ENCODE measurements at places on chromosomes 6 and 20.

- DNase-seq = no peak
Observed at GRCh38 chr20:23488996-23489395, 1.9 kb upstream of the CST8 start.

DNA sequence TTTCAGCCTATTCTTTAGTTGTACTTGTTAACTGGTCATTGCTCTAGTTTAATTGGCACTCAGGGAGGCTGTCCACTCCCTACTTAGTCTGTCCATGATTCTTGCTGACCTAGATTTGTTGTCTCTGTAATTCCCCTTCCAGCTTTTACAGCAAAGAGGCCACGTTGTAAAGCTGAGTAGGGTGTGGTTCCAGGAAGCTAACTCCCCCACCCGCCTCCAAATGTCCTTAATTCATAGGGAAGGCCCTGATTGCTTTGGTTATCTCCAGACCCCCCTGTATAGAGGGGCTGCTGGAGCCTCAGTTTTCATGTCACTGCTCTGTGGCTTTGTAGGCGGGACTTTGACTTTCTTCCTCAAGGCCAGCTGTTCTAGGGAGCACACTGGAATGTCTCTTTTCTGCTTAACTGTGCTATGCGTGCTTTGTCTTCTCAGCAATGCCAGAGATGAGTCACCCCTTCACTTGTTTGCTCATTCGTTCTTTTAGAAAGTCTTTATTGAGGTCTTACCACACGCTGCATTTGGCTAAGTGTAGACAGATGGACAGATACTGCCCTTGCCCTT, 175.1 kb upstream of the JAG1 start:
- DNase-seq = no peak

DNA sequence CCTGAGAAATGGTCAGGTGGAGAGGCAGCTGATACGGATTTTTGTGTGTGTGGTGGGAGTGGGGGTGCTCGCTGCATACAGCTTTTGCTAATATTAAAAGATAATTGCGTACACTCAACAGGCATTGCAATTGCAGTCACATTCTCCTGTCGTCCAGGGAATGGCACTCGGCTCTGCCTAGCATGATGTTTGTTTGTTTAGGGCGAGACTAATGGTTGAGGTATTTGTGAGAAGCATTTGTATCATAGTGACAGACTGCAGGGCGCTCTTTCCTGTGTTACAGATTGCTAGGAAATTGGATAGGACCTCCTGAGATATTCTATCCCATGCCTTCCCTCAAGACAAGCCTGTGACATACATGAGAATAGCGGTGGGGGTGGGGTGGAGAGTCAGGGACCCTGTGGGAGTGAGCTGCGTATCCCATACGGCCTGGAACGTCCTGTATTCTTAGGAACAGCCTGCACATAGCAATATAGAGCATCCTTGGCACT, 207.4 kb downstream of the SOX4 start:
- no peak for DNase-seq

GRCh38 chr20:57611586-57612311, 8.5 kb downstream of the ZBP1 start:
- no peak for DNase-seq

DNA sequence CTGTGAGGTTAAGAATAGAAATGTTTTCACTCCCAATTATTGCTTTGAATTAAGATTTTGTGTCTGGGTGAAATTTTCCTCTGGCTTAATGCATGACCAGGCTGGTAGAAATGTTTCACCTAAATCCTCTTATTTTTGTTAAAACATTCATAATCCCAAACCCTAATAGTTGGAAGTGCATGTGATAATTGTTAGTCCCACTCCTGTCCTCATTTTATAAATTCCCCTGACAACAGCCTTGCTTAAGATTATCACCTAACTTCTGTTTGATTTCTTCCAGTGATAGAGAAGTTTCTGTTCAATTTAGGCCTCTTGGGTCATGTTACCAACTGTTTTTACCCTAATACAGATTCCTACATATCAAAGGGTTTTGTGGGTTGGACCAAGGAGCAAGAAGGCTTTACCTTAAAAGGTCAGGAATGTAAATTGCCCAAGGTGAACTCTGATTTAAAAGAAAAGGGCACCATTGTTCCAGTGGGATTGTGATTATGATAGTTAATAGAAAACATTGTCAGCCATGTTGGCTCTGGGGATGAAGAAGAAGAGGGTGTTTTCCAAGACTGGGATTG, 158.7 kb upstream of the CENPW start:
- DNase-seq = no peak

- no peak for DNase-seq
Observed at GRCh38 chr6:36852481-36853147, 13.4 kb upstream of the CPNE5 start.

GRCh38 chr20:9359561-9360308, 154.7 kb upstream of the LAMP5 start:
- DNase-seq = no peak

DNA sequence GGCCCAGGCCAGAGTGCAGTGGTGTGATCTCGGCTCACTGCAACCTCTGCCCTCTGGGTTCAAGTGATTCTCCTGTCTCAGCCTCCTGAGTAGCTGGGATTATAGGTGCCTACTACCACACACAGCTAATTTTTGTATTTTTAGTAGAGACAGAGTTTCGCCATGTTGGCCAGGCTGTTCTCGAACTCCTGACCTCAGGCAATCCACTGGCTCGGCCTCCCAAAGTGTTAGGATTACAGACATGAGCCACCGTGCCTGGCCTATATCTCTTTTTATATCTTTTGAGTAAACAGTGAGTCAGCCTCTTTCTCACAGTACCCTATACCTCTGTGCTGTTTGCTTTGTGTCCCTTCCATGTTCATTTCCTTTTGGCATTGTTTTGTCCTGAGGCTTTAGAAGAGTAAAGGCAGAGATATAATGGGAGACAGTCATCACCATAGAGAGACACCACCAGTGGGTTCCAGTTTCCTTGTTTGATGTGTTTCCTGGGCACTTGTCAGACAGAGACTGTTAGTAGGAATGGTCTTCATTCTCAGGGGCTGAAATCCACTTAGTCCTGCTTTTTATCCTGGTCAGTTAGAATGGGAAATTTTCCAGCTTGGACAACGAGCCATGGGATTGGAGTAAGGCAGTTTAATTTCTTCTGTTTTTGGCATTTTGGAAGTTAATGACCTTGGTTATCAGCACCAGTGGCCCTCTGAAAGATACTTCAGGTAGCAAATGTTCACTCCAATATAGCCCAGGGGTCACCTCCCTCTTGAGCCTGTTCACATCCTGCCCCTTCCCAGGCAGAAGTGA, 32.2 kb upstream of the ASXL1 start:
- no peak for DNase-seq

DNA sequence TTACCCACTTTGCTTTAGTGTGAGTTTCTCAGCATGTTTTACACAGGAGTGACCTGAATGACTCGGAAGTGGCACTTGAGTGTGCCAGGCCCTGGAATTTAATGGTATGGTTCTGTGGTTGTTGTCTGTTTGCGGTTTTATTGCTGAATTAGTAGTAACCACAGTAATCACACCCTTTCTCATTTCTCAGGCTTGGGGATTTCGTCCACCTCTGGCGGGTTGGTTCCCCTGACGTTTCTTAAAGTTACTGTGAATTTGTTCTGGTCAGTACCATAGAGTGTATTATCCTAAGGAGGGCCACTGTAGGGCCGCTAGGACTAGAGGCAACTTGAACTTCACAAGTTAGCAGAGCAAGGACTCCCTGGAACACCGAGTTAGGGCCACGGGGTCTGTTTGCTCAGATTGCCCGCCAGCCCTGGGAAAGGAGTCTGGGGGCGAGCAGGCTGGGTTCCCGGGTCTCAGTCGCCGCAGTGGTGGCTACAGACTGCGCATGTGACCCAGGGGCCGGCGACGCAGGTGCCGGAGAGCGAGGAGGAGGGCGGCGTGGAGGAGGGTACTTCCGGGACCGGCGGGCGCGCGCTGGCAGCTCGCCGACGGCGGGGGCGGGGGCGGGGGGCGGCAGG, 546 bp upstream of the KLHL32 start:
- DNase-seq = no peak

- no peak for DNase-seq
Observed at GRCh38 chr6:155093430-155093829, 98.3 kb downstream of the TIAM2 start.

DNA sequence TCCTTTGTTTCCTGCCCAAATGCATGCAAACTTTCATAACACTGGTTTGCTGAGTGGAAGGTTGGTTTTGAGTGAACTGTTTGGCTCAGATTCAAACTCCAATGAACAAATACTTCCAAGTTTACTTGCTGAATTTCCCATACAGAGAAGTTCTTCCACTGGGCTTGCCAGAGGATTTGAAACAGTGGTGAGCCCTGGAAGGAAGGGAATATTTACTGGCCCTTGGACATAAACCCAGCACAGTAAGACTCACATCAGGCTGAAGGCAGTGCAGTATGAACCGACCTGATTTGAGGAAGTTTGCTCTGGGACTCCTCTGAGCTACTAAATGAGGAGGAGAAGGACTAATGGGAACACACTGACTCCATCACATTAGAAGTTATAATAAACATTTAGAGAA, 3.8 kb downstream of the TRAF3IP2 start:
- DNase-seq = no peak

DNA sequence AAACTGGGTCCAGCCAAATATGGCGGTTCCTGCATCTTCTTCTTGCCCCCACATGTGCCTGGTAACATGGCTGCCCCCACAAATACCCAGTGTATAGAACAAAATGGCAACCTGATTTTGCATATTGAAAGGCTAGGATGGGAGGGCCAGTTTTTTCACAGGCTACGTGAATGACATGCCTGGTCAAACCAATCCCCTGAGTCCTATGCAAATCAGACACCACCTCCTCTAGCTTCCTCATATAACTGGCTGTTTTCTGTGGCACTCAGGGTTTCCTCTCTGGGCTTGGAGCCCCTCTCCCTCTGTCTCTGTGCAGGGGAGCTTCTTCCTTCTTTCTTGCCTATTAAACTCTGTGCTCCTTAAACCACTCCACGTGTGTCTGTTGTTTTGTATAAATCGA, 372.1 kb downstream of the KIF16B start:
- no peak for DNase-seq

- no peak for DNase-seq
Observed at GRCh38 chr20:21322921-21323331, 19.8 kb downstream of the XRN2 start.

- no peak for DNase-seq
Observed at GRCh38 chr20:31838646-31839292, 6.6 kb downstream of the FOXS1 start.

- no peak for DNase-seq
Observed at GRCh38 chr20:21016751-21017150, 89.4 kb downstream of the LINC00237 start.

DNA sequence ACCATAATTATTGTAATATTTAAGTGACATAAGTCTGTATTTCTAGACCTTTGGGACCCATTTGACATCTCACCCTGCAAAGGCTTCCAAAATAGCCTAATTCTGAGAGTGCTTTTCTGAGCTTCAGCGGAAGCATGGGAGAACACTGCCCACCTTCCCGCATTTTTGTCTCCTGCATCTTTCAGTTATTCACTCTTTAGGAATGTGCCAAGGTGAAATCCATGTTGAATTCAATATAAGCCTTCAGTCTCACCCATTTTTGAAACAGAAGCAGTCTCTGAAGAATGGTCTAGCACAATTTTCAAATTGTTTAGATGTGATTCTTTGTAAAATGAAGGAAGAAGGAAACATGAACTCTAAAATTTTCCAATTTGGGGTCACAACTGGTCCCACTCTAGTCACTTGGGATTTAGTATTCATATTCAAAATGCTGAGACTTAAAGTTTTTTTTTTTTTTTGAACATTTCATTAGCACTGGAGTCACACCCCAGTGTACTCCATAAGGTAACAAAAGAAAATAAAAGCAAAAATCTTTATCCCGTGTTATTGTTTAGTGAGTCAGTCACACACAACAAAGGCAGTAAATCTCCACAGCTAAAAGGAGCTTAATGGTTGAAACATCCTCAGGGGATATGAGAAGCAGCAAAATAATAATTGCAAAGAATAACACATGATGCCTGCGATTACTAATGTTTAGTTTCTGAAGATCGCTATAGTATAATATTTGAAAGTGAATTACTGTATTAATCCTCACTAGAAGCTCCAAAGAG, 479.9 kb upstream of the BTBD3 start:
- DNase-seq = no peak

DNA sequence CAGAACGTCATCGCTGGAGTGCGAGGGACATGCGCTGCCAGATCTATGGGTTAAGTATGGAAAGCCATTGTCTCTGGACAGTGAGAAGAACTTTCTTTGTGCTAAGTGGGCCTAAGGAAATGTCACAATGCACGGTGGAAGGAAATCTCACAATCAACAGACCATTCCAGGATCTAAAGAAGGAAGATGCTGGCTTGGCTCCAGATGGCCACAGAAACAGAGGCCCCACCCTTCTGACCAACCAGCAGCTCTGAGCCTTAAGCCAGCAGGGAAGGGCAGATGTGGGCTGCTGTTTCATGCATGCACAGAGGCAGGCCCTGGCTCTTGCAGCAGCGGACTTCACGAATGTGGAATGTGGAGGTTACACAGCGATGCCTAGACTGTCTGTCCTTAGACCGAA, 156.3 kb downstream of the SOBP start:
- no peak for DNase-seq

GRCh38 chr20:33076662-33077372, 2.6 kb upstream of the BPIFB4 start:
- no peak for DNase-seq

DNA sequence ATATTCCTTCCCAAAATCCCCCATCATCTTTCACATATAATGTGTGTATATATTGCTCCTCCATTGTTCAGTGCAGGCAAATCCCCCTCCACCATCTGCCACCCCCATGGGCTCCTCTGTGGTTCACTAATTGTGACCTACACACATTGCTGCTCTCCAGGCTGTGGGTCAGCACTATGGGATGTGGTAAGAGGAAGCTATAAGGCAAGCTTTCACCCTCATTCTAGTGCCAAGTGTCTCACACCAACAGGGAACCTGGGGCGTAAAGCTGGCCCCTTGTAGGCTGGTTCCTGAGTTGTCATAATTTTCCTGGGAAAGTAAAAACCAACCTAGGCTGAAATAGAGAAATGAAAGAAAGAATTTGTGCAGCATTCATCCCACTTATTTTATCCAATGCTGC, 16.8 kb downstream of the FKBP1A start:
- DNase-seq = no peak

DNA sequence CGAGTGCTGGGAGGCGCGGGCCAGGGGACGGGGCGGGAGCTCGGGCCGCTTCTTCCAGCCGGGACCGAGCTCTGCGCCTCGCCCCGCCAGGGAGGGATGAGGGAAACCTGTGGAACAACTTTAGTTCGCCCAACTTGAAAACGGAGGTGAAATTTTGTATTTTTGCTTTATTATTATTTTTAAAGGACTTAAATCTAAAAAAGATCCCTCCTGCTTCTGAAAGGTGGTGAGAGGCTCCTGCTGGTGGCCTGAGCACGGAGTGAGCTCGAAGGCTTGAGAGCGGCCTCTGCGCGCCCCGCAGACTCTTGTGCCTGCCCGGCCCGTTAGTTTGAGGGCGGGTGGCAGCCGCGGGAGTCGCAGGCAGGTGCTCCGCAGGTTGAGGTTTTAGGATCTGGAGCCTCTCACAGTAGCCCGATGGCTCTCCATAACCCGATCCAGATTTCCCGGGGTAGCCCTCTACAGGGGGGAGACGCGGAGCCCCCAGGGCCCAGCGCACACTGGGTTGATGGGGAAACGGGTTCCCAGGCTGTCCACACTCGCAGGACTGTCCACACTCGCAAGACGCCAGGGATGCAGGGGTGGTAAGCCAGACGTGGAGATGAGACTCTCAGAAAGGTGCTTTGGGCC, 46.2 kb upstream of the SUPT3H start:
- DNase-seq = no peak

Data from activated T-helper 1 cell treated with anti-CD3 and anti-CD28 coated beads, Interleukin-2, amount 50 U/mL, for 16 hours (primary cell).